ENCODE measurements at places on chromosomes 5 and 9.
A peak's percentile ranks its signal among the peaks of the same experiment; 100 is the strongest.

- no peak for DNase-seq
These were observed 116.7 kb downstream of the DOCK2 start for GRCh38 chr5:169753795-169754194.

GRCh38 chr9:1938135-1938534, 77.0 kb upstream of the SMARCA2 start:
- no peak for DNase-seq

DNA sequence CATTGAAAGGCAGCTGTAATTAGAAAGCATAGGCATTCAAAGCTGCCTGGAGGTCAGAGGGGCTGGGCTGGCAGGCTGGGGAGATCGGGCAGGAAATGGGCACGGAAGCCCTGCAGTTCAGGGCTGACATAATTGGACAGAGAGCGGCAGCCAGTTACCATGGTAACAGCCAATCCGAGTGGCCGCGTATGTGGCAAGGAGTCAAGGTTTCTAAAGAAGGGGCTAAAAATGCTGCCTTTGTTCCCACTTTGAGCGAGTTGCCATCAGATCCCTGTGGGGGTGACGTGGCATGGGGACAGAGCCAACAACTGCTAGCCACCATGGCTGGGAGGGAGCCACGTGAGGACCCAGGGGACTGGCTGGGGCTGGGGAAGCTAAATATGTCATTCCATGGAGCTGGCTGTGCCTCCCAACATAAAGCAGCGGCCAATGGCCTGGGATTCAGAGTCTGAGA, 44.7 kb upstream of the NDFIP1 start:
- no peak for DNase-seq

GRCh38 chr9:132169672-132170392, 8.0 kb downstream of the NTNG2 start:
- peak; percentile 14 for DNase-seq

GRCh38 chr5:88489364-88489763, 220.7 kb upstream of the TMEM161B start:
- DNase-seq: no peak

DNA sequence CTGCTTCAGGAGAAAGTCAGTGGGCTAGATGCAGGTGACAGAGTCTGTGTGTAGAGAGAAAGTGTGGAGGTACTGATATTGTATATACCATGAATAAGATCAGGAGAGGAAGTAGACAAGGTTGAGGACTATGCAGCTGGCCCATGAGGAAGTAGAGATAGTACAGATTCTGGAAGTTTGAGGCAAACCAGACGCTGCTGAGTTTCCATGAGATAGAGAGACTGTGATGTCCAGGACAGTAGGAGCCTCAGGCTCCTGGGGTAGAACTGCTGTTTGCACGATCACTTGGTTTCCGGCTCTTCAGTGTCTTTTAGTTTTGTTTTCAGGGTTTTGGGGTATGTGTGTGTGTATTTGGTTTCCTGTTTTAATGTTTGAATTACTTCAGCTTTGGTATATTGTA, 13.6 kb downstream of the OTULINL start:
- no peak for DNase-seq

- no peak for DNase-seq
These were observed 20.5 kb downstream of the ZNF131 start for GRCh38 chr5:43141211-43141610.

DNA sequence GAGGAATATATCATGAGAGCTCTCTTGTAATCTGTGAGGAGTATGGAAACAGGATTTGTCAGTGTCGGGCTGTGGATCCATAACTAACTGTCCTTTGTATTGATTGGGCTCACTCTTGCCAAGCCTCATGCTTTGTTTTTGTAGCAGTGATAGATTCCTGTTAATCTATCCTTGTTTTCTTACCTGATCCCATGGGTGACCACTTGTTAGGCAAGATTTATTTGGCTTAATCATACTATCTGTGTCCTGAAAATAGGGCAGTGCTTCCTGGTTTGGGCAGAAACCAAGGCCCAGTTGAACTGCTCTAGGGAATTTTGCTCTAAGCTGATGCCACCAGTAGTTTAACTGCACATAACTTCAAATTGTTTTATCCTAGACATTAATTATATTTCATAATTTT, 6.1 kb downstream of the NDFIP1 start:
- no peak for DNase-seq

- DNase-seq: no peak
These were observed 24.0 kb downstream of the FOXD1 start for GRCh38 chr5:73424556-73424977.

GRCh38 chr5:78701795-78702410, 53.3 kb upstream of the LHFPL2 start:
- no peak for DNase-seq

- DNase-seq: no peak
These were observed 411.7 kb upstream of the SLC24A2 start for GRCh38 chr9:20200581-20200980.

DNA sequence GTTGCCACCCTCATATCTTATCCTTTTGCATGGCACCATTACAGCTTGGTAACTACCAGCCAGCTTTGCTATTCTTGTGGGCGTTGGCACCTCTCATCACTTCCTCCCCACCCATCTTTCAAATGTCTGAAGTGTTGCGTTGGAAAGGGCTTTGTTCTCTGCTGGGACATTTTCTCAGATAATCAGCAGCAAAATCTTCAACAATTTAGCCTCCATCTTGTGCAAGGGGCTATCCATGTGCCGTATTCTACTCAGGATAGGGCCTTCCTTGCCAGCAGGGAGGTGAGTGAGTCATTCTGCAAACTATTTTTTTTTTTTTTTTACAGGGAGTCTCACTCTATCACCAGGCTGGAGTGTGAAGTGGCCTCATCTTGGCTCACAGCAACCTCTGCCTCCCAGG, 62.1 kb upstream of the NUDT12 start:
- no peak for DNase-seq

GRCh38 chr9:8613346-8613825, 813.8 kb upstream of the DMAC1 start:
- no peak for DNase-seq

GRCh38 chr5:88724201-88724600, 158.8 kb downstream of the MEF2C start:
- no peak for DNase-seq

- no peak for DNase-seq
These were observed 6.1 kb upstream of the SLC44A1 start for GRCh38 chr9:105238302-105238701.

DNA sequence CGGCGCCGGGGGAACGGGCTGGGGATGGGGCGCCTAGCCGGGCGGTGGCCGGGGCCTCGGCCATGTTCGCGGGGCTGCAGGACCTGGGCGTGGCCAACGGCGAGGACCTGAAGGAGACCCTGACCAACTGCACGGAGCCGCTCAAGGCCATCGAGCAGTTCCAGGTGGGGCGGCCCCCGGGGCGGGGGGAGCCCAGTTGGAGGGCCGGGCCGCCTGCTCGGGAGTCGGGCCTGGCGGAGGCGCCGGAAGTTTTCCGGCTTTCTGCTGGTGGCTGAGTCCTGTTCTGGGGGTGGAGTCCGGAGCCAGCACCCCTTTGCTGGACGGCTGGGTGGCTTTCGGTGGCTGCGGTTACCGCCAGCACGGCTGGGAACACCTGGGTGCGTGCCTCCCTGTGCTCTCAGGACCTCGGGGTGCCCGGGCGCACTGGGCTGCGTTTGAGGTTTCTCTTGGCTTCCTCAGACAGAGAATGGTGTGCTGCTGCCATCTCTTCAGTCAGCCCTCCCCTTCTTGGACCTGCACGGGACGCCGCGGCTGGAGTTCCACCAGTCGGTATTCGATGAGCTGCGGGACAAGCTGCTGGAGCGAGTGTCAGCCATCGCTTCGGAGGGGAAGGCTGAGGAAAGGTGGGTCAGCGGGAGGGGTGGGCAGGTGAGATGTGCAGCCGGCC, 454 bp downstream of the NELFB start:
- no peak for DNase-seq

GRCh38 chr5:77452351-77452750, 39.8 kb downstream of the WDR41 start:
- no peak for DNase-seq

DNA sequence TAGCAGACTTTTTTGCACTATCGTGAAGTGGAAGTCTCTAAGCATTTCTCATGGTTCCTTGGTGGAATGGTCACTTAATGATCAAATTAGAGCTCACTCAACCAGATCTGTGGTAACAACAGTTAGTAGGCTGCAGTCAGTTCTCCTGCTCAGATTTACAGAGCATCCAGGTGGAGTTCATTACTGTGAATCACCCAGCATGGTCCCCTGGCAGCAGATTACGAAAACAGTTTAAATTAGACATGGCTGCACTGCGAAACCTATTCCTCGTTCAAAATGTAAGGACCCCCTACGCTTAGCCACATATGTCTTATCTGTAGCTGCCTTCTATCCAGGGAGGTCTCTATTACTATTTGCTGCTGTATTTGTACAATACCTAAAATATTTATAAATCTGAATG, 823.6 kb upstream of the ARRDC3 start:
- no peak for DNase-seq

DNA sequence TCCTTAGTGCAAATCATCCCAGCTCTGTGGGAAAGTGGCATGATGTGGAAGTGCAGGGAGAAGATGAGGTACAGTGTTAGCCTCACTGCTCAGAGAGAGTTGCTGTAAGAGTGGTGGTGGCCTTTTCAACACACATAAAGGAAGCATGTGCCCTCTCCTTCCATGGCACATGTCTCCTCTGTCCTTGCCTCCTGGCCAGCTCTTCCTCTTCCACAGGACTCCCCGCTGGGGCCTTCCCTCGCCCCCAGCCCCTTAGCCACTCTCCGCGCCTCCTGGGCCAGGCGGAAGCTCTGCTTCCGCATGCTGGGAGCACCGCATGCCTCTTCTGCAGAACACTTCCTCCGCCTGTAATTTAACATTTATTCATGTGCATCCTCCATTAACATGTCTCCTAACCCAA, 4.8 kb upstream of the KCNMB1 start:
- no peak for DNase-seq

GRCh38 chr5:180646963-180647305, 2.5 kb downstream of the FLT4 start:
- DNase-seq: no peak

GRCh38 chr9:13351778-13352386, 72.4 kb upstream of the MPDZ start:
- no peak for DNase-seq

DNA sequence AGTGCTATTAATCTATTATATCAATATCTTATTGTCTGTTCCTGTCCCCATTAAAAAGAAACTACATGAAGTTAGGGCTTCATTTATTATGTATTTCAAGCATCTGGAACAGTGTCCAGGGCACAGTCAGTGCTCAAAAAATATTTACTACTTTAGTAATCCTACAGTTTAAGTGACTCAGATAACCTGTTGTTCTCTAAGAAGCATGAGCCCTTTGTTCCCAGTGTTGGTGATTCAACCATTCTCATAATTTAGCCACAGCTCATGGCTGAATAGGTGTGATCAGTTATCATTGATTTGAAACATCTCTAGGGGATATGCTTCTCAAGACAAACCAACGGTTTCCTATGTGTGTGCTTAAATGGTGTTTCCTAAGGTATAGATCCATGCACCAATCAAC, 292.7 kb downstream of the TMEM167A start:
- no peak for DNase-seq

GRCh38 chr5:16659536-16659935, 42.7 kb upstream of the RETREG1 start:
- no peak for DNase-seq

- DNase-seq: no peak
These were observed 789.7 kb upstream of the ZNF608 start for GRCh38 chr5:125536095-125536494.

DNA sequence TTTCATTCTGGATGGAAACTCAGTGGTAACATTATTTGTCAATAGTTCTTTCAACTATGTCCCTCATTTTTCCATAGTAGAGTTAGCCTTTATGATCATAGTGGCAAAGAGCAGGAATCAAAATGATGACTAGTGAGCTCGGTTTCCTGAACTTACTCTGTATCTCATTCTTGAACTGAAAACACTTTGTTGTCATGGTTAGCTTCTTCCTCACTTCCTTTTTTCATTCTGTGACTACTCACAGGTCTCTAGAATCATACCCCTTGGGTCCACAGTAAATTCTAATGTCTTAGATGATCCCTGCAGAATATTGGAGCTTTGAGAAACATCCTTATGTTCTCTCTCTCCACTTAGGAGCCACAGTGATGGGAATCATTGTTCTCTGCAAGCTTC, 29.4 kb upstream of the RECK start:
- DNase-seq: no peak

DNA sequence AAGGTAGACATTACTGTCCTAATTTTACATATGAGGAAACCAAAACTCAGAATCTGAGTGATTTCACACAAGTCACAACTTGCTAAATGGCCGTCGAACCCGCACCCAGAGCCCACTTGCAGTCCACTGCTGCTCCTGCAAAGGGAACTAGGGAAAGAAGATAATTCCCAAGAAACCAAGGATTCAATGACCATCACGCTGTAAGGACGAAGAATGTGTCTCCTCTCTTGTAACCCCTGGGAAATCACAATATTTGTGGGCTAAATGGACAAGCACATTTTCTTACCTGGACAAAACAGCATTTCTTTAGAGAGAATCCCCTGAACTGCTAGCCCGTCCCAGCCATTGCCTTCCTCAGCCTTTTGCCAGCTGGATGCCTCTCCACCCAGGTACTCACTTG, 2.4 kb downstream of the RPS14 start:
- DNase-seq: no peak

DNA sequence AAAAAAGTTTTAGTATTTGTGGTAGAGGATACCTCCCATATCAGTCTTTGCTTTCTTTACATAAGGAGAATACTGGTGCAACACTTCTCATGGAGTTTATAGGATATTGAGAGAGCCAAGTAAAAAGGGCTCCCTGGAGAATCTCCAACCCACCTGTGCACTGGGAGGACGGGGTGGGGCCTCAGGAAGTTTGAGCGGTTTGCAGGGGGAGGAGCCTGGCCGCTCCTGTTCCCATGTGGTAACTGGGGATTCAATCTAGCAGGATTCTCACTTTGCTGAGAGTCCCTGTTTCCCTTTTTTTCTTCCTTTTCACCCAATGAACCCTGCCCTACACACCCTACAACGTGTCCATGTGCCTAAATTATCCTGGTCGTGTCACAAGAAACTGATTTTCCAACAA, 82.8 kb downstream of the APTX start:
- no peak for DNase-seq

GRCh38 chr9:133955821-133956411, 36.2 kb downstream of the VAV2 start:
- no peak for DNase-seq

DNA sequence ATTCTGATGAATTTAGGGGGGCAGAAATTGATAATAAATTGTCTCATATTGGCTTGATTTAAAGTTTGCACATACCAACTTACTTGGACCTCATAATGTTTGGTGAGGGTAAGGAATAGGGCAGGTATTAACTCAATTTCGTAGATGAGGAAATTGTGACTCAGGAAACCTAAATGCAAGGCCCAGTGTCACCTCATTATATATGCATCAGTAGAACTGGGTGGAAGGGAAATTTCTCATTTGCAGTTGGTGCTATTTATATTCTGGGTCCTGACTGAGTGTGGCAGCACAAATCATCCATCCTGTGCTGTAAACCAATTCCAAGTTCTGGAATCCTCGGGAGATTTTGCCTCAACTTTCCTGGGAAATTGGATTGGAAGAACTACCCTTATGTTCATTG, 103.0 kb downstream of the SPATA31D1 start:
- DNase-seq: no peak

- no peak for DNase-seq
These were observed 17.5 kb downstream of the LRRC70 start for GRCh38 chr5:62596096-62596495.

- DNase-seq: no peak
These were observed 479.7 kb downstream of the CETN3 start for GRCh38 chr5:89929834-89930233.
